ENCODE measurements at places on chromosomes 2 and 18. TPM values are rescaled to one million over a fixed set of nuclear protein-coding genes. Genes with fewer than 3 reads are reported as not detected.

Gene HDAC4
- total RNA-seq = 14.1 TPM

Gene PTPRN
- 22.6 TPM for total RNA-seq

Gene TRAPPC12
- 75.2 TPM for total RNA-seq

Gene RAB11FIP5
- total RNA-seq = 29.0 TPM

Gene ELOA2
- total RNA-seq = not detected

Gene STON1
- total RNA-seq = 7.5 TPM

Gene ID2
- 31.5 TPM for total RNA-seq

Gene POMC
- total RNA-seq = 5.6 TPM

Gene HOXD4
- not detected for total RNA-seq

Data from epithelial cell of alveolus of lung (primary cell).